ENCODE measurements at places on chromosomes 1 and 21.

GRCh38 chr1:21307210-21307609, 16.9 kb upstream of the ECE1 start:
- no peaks in the 10 kb centered on the region for H3K36me3 ChIP-seq
- no peak overlapping the region for H3K27ac ChIP-seq
- H3K4me1 ChIP-seq, result peaks cover 7% of the 10 kb centered on the region
- no peaks in the 10 kb centered on the region for H3K27me3 ChIP-seq
- no peak overlapping the region for H3K4me3 ChIP-seq
- no peak for DNase-seq

DNA sequence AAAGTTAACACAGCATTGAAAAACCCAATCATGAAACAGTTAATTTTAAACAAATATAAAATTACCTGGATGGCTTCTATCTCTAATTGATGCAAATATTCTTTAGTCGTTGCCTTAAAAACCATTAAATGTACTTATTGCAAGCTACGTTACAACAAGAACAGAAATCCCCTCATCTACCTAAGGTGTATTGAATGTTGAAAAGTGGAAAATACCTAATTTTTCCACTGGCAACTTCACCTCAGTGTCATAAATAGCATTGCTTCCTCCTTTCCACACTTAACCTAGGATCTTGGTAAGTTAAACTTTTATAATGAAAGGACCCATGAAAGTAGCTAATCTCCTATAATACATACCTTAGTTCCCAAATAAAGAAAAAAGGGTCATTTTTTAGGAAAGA, 5.4 kb downstream of the GADD45A start:
- no peak for DNase-seq
- H3K4me1 ChIP-seq, result no peaks in the 10 kb centered on the region
- no peaks in the 10 kb centered on the region for H3K27me3 ChIP-seq

- H3K27me3 ChIP-seq, result no peaks in the 10 kb centered on the region
- H3K4me1 ChIP-seq, result no peaks in the 10 kb centered on the region
- H3K4me3 ChIP-seq, result no peak overlapping the region
- peaks cover 4% of the 10 kb centered on the region for H3K36me3 ChIP-seq
Observed at GRCh38 chr1:201517631-201518030, 10.7 kb upstream of the CSRP1 start.

DNA sequence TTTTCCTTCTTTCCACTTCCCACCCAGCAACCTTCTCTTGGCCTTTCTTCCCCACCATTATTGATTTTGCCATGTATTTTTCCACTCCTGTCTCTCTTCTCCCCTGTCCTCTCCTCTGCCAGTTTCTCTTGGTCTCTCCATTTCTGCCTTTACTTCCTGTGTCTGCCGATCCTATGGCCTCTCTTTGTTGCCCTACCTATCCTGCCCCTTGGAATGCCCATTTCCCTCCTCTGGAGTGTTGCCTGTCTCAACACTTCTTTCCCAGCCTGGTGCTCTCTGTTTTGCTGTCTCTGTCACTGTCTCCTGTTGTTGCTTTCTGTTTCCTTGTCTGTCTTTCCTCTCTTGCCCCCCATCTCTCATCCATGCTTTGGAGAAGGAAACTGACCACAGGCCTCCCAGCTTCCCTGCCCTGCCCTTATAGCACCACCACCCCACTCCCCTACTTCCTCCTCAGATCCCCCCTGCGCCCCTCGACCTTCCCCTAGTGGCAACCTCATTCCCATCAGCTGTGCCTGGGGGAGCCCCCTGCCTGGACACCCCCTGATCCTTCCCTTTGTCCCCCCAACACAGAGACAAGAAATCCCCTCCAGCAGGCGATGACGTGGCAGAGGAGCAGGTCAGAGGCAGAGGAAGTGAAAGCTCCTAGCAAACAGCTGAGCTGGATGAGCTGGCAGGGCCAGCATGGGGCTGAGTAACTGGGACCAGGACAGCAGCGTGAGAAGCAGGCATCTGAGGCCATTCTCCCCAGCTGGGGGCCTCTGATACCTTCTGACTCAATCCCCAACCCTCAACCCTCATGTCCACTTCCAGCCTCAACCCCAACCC, 6.6 kb upstream of the ETV3L start:
- DNase-seq, result no peak
- no peaks in the 10 kb centered on the region for H3K4me1 ChIP-seq
- H3K36me3 ChIP-seq, result no peaks in the 10 kb centered on the region
- peaks cover 5% of the 10 kb centered on the region for H3K27me3 ChIP-seq
- no peak overlapping the region for H3K27ac ChIP-seq

- H3K36me3 ChIP-seq, result no peaks in the 10 kb centered on the region
- H3K27ac ChIP-seq, result no peak overlapping the region
- H3K4me3 ChIP-seq, result no peak overlapping the region
Observed at GRCh38 chr1:7301664-7301981, 469.5 kb upstream of the VAMP3 start.

DNA sequence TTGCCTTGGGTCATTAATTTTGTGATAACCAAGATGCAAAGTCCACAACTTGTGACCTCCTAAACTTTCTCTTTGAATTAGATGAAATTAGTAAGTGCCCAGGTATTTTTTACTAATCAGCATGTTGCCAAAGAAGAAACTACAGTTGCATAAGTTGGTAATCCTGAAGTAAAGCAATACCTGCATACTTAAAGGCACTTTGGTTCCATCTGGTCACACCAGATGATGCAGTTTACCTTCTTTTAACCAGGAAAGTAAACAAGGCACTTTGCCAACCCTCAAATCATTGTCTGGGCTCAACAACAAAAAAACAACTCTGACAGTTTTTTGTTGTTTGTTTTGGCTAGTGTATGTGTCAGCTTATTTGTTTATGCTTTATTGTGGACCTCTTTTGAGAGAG, 55.5 kb upstream of the DYNLT5 start:
- H3K36me3 ChIP-seq, result no peaks in the 10 kb centered on the region
- no peak for DNase-seq
- no peak overlapping the region for H3K27ac ChIP-seq
- no peaks in the 10 kb centered on the region for H3K27me3 ChIP-seq
- H3K4me1 ChIP-seq, result no peaks in the 10 kb centered on the region

Measured in naive thymus-derived CD4-positive, alpha-beta T cell (primary cell).